ENCODE measurements at places on chromosomes 12 and 14.

DNA sequence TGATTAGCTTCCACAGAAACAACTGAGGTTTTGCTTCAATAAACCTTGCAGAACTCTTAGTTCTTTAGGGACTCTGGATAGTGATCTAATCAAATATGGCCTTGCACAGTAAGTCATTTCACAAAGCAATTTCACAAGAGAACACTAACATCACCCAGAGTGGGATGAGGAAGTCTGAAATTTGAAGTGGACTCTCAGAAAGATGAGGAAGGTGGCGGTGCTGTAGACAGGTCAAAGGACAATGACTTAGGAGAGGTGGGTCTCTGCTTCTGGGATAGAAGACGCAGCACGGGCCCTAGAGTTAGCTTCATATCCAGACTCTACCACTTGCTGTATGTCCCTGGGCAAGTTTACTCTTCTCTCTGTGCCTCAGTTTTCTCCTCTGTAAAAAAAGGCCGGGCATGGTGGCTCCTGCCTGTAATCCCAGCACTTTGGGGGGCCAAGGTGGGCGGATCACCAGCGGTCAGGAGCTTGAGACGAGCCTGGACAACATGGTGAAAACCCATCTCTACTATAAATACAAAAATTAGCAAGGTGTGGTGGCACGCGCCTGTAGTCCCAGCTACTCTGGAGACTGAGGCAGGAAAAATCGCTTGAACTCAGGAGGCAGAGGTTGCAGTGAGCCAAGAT is 18.9 kb downstream of the FOS start:
- DNase-seq = no peak

DNA sequence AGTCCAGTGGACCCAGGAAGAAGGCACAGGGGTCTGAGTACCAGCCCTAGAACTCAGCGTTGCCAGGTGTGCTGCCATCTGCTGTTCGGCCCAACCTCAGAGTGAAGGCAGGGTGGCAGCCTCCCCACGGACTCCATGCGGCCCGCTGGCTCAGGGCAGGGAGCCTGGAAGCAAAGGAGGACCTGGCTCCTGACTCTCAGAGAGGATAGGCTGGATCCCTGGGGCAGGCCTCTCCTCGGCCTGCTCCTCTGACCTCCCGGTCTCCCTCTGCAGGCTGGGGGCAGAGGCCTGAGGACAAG is 10.1 kb downstream of the MCRS1 start:
- no peak for DNase-seq

DNA sequence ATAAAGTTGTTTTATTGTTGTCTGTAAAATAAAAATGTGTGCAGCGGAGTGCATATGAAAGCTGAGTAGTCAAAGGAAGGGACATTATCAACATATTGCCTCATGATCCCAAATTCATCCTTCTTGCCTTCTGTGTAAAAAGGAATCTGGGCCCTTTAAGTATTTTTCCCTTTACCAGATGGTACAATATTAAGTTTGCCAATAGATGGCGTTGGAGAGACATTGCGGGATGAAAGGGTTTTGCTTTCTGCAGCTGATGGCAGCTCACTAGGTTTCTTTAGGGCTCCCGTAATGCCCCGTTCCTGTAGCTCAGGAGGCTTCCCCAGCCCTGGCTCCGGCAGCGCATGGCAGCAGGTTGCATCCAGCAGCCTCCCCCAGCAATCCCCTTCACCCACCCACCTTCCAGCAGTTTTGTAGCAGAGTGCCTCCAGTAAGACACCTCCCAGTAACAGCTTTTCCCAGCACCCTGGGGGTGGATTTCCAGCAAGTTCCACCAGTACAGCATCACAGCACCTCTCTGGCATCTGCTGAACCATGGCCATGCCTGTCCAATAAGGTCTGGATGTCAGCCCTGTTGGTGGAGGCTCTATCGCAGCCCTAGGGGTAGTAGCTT is 354.4 kb downstream of the MED13L start:
- DNase-seq = no peak

GRCh38 chr12:79618848-79619404 is 71.8 kb downstream of the PAWR start:
- DNase-seq = no peak

DNA sequence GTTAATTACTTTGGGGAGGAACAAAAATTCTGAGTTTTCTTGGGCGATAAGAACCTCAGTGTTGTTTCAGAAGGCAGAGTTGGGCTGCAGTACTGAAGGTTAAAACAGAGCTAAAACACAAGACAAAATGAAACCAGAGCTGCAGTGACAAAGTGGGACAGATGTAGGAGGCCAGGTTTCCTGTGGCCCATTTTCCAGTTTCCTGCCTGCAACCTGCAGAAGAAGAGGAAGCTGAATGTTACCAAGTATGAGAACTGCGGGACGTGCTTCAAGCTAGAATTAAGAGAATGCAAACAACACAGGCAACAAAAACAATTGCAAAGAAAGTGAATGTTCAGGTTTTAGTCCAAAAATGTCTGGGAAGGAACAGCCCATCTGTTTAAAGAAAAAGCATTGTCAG is 17.8 kb downstream of the ELK3 start:
- no peak for DNase-seq

- DNase-seq = no peak
Observed at GRCh38 chr12:81692008-81692407, 67.1 kb downstream of the PPFIA2 start.

DNA sequence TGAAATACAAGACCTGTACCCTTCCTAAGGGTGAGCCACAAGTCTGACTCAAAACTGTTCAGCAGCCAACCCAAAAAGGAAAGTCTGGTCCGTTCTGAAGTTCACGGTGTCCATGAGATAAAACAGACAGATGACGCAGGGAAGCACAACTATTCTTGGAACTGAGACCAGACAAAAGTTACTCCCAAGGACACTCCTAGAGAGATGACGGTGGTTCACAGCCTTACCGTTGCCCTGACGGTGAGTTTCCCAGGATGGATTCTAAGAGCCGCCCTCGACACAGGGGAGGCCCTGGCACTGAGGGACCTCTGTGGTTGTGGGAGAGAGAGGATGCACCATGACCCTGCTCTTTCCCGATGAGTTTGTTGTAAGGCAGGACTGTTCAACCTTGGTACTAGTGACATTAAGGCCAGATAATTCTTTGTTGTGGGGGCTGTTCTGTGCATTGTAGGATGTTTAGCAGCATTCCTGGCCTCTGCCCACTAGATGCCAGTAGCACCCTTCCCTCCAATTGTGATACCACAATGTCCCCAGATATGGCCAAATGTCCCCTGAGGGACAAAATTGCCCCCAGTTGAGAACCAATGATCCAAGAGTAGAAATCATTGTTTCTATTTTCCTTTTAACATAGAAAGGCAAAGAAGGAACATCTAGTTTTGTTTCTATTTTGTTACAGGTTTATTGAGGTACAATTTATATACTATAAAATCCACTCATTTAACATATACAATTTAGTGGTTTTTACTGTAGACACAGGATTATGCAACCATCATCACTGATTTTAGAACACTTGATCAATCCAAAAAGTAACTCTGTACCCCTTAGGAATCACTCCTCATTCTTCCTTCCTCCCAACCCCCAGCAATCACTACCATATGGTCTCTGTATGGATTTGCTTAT is 23.0 kb downstream of the OR10P1 start:
- no peak for DNase-seq

- no peak for DNase-seq
Observed at GRCh38 chr14:101247842-101248725, 313.2 kb upstream of the DIO3 start.

GRCh38 chr14:88266474-88266873 is 56.6 kb downstream of the KCNK10 start:
- DNase-seq = no peak

DNA sequence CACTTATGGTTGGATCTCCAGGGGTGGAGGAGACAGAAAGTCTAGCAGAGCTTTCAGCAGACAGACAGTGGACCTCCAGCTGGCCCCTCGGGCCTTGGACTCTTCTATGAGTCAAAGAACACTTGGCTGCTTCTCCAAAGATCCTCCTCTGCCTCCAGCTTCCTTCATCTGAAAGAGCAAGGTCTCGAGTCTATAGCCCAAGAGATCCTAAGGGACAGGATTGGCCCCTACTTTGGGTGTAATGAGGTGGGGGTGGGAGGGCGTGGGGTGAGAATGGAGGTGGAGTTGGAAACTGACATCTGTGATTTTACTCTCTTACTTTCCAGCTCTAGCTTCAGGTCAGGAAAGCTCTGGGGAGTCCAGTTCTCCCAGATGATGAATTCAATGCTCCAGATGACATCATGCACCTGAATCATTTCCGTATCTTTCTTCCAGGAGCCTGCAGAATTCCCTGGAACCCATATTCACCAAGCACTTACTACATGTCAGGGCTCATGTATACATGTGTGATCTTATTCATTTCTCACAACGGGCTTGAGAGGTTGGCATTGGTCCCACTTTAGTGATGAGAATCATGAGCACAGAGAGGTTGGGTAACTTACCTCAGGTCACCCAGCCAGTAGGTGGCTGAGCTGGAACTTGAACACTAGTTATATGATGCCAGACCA is 10.2 kb upstream of the PGF start:
- DNase-seq = no peak

GRCh38 chr12:101430456-101430855 is 22.9 kb upstream of the ARL1 start:
- DNase-seq = no peak

GRCh38 chr12:131464081-131464480 is 246.8 kb upstream of the SFSWAP start:
- no peak for DNase-seq

- no peak for DNase-seq
Observed at GRCh38 chr12:64660237-64661018, 50.1 kb downstream of the RASSF3 start.

DNA sequence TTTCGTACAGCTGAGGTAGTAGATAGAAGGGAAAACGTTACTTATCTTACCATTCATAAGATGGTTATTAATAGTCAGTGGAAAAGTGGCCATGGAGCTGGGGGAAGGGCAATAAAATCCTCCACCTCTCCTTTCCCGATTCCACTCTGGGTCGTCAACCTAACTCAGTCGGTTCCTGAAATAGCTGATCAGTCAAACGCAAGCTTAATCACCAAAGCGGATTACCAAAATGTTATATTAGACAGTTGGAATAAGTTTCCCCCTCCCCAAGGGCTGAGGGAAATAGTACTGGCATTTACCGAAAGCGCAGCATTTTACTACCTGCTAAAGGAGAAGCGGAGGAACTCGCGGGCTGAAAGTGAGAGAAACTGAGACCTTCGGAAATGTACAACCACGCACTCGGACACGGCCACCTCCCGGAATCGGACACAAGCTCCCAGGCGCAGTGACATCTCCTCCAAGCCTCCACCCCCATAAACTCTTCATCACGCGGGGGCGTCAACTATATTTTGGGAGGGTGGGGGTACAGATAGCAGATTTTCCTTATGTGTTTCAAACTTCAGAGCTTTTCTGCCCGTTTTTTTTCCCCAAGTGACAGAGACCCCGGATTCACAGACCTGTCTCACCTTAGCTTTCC is 1.2 kb downstream of the PPM1H start:
- no peak for DNase-seq

- DNase-seq = no peak
Observed at GRCh38 chr12:52582486-52582885, 8.8 kb upstream of the KRT74 start.

DNA sequence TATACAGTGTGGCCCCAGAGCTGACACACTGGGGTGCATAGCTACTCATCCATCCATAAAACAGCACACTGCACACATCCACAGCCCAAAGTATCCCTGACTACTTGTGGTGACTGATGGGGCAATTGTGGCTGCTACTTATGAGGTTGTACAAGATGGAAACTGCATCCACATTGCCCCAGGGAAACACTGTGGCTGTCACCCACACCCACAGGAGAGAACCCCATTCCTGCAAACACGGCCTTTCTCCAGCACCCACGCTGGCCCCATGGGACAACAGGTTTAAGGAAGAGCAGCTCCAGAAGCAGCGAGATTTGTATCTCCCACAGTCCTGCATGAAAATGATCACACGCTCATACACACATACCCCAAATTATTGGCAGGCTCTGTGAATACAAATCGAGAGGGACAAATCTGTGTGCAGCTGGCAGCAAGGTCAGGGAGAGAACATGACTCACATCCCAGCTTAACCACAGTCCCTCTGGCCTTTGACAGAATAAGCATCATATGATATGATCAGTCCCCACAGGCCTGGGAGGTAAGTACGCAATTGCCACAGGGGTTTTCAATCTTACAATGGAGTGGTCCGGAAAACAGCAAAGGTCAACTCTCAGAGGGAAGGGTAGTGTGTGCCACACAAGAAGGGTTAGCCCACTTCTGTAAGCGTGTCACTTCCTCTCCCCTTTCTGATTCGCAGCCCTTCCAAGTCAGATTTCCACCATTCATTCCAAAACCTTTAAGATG is 61.9 kb downstream of the ESR2 start:
- no peak for DNase-seq
